Gastroesophageal sphincter (tissue), 4 donors: ENCODE measurements at places on chromosomes 6 and 20. TPM values are rescaled to one million over a fixed set of nuclear protein-coding genes. Genes with fewer than 3 reads are reported as not detected.

DNA sequence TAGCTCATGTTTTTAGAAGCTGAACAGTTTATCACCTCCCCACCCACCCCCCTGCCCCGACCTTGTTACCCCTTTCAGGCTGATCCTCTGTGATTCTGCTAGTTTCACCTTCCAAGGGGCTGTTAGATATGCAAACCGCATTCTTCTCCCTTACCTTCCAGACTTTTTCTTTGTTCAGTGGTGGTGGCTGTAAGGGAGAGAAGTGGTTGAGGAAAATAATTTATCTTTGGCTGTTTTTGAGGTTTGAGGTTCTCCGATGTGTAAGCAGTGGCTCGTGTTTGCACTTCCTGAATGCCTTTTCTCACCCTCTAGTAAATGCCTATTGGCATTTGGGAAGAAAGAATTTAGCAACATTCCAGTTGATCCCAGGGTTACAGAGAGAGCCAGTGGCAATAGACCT, 69.4 kb upstream of the KCNG1 start:
- no peak for ATAC-seq

The RNF146 gene
- total RNA-seq: 53.4 TPM

The HDGFL1 gene
- not detected for total RNA-seq

DNA sequence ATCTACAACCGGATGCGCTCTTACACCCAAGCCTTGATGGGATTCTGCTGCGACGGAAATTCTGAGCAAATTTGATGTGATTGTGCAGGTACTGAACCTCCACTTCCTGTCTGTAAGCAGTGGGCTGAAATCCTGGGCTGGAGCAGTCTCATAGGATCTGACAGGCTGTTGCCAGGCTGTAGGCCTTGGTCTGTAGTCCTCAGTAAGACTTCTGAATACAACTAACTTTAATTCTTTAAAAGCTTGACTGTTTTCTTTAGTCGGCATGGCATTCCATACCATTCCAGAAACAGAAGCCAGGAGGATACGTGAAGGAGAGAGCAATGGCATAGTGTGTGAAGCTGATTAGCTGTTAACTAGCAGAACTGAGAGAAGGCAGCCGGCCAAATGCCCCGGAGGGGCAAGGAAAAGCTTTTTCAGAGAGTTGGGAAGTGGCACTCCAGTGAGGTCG, 68.3 kb downstream of the ADTRP start:
- ATAC-seq: no peak

The DEFB132 gene
- not detected for total RNA-seq

DNA sequence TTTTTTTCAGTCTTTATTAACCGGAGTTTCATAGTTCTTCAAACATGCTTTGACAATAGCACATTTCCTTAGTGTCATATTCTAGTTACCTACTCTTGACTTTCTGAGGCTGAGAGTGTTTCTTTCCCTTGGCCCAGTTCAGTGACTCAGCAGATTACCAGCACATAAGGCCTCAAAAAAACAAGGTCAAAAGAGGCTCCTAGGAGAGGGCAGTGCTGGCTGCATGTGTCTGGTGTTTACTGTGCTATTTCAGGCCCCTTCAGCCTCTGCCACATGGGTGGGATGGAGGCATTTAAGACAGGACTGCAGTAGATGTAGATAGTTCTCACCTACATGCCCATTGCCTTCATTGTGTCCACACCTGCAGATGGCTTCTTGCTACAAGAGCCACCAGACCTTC, 198.2 kb upstream of the SSTR4 start:
- no peak for ATAC-seq

The OPRM1 gene
- 0.87 TPM for total RNA-seq

DNA sequence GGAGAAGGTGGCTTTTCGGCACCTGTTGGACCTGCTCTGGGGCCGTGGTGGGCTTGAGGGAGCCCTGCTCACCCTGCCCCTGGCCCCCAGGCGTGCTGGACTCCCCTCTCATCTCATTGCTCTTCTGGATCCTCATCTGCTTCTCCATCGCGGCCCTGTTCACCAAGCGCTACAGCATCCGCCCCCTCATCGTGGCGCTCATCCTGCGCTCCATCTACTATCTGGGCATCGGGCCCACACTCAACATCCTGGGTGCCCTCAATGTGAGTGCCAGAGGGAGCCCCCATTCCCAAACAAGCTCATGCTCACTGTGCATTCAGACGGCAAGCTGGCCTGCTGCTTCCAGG, 22.4 kb downstream of the UQCC2 start:
- ATAC-seq: no peak

GRCh38 chr6:134908906-134909516, 40.9 kb downstream of the ALDH8A1 start:
- peak; percentile 95 for ATAC-seq

The PRR18 gene
- total RNA-seq: not detected

The PSORS1C1 gene
- total RNA-seq: 7.8 TPM

The CFAP61 gene
- total RNA-seq: 0.54 TPM

- ATAC-seq: no peak
These were observed 369.0 kb downstream of the SYNE1 start for GRCh38 chr6:152267967-152268845.

- no peak for ATAC-seq
These were observed 117.1 kb upstream of the TAB2 start for GRCh38 chr6:149200282-149200945.

- ATAC-seq: no peak
These were observed 63.9 kb upstream of the MRPS10 start for GRCh38 chr6:42281570-42281969.

DNA sequence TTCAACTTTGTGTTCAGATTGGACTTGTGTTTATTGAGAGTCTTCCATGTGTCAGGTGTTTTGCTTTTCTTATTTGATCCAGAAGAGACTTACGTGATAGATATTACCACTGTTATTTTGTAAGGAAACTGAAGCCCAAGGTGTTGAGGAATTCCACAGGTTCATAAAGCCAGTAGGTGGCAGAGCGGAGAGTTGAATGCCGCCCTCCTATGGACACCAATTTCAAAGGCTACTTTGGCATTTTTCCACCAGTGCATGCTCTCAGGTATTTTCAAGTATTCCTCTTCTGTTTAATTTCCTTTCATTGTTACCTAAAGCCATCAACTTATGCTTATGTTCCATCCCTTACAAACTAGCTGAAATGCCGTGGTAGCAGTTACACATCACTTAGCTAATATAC, 14.0 kb upstream of the COL10A1 start:
- ATAC-seq: no peak

The ROMO1 gene
- total RNA-seq: 312 TPM

The LINC00237 gene
- total RNA-seq: not detected

- ATAC-seq: no peak
These were observed 176.9 kb upstream of the GGTLC1 start for GRCh38 chr20:24165301-24166122.
